Fibroblast of upper back skin (primary cell): ENCODE measurements at places on chromosomes 2 and 18.

- no peak for DNase-seq
Observed at GRCh38 chr2:127048618-127048935, 58.4 kb downstream of the BIN1 start.

DNA sequence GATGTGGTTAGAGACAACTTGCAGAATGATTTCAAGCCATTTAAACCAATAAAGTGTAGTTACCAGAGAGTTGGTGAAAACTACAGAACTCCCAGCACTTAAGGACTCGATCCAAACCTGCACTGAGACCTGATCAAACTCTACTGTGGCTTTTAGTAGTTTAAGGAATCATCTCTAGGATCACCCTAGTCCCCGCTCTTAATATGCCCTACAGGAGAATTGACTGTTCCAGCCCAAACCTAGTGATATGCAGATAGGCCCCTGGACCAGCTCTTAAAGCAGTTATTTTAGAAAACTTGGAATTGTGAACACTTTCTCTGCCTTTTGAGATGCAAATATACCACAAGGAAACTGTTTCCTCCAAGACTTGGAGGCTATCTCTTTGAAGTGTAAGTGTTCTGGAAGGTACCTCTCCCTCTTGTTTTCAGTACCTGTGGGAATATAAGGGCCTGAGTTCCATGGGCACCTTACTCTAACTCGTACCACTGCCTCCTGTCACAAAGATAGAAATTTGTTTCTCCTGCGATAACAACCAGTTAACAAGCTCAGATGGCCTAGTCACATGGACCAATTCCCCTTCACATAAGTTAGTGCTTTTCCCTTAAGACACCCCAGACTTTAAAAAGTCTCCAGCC is 1367.2 kb upstream of the SLC39A10 start:
- DNase-seq = no peak

- DNase-seq = no peak
Observed at GRCh38 chr2:134491771-134492441, 226.9 kb downstream of the TMEM163 start.

- DNase-seq = no peak
Observed at GRCh38 chr18:47175283-47175897, 774 bp downstream of the IER3IP1 start.

DNA sequence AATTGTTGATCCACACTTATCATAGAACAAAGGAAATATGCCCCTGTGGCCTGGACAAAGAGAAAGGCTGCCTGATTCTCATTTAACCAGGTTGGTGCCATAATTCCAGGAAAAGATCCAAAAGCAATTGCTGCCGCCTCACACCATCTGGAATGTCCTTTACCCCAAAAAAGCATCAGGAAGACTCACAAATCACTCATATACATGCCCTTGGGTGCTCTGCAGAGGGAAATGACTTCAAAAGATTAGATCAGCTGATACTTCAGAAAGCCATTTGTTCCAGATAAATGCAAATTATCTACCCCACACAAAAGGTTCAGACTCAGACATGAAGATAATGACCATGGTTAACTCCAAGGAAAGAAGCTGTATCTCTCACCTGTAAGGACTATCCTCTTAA is 285.8 kb downstream of the C1D start:
- no peak for DNase-seq

DNA sequence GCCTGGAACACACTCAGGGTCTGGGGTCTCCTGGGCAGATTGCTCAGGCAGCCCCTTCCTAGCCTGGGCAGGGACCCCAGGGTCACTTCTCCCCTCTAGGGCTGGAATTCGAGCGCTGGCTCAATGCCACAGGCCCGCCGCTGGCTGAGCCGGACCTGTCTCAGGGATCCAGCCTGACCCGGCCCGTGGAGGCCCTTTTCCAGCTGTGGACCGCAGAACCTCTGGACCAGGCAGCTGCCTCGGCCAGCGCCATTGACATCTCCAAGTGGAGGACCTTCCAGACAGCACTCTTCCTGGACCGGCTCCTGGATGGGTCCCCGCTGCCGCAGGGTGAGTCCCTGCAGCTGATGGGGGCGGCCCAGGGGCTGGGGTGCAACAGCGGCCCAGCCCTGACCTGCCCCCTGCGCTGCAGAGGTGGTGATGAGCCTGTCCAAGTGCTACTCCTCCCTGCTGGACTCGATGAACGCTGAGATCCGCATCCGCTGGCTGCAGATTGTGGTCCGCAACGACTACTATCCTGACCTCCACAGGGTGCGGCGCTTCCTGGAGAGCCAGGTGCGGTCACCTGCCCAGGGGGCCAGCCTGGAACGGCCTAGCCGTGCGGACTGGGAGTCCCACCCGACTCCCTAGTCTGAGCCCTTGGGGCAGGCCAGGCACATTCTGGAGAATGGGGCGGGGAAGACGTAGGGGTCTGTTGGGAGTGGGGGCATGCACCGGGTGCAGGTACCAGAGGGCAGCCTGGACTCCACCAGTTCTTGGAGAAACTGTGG is 8.3 kb downstream of the RNPEPL1 start:
- DNase-seq = no peak

- peak; percentile 32 for DNase-seq
Observed at GRCh38 chr2:138201286-138201685, 237.0 kb downstream of the HNMT start.

DNA sequence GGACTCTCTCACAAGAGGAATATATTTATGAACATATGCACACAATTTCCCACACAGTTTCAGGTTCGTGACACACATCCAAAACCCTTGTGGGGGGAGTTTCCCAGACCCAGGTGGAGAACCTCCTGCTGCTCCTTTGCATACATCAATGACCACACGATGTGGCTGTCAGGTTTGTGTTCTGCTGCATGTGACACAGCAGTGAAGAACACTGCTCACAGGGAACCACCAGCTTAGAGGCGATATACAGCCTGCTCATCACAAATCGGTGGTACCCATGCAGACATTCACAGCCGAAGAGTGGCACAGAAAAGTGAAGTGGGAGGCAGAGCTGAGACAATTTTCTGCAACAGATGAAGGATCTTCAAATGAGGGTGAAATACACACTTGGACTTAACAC is 175.6 kb upstream of the ZFP36L2 start:
- no peak for DNase-seq

DNA sequence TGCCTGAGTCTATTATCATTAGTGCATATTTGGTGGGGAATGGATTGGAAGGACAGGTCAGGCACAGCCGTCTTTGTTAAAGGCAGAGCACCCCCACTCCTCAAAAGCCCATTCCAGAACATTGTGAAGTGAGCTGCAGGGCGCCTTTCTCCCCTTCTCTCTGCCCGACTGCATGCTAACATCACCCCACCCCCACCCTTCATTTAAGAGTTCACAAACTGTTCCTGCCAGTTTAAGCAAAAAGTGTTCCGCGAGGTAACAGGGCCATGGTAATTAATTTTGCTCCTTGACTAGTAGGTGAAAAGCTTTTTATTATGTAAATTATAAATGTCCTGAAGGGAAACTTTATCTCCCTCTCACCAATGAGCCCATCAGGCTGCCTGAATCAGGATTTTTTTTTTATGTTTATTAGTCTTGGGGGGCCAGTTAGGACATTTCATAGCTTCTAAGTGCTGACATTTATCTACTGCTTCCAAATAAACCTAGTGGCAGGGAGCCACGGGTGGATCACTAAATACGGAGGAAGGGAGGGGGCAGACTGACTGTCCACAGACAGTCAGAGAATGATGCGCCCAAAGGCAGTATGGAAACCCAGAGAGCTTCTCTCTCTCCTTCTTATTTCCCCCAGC is 99.4 kb downstream of the FTCDNL1 start:
- no peak for DNase-seq

GRCh38 chr2:180706694-180707093 is 273.7 kb upstream of the UBE2E3 start:
- no peak for DNase-seq

DNA sequence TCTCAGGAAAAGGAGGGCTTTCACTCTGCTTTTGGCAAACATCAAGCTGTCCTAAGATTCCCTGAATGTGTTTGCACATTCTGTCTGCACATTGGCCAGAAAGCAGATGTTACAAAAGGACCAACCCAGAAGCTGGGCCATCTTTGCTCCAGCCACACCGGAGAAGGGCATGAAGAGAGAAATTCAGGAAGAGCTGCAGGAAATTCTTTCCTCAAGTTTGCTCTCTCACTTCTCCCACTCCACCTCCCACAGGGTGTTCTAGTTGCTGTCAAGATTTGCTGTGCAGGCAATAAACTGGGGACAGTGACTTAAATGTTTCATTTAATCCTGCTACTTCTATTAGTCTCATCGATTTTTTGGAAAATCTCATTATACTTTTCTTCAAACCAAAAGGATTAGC is 137.7 kb upstream of the UNC80 start:
- no peak for DNase-seq

DNA sequence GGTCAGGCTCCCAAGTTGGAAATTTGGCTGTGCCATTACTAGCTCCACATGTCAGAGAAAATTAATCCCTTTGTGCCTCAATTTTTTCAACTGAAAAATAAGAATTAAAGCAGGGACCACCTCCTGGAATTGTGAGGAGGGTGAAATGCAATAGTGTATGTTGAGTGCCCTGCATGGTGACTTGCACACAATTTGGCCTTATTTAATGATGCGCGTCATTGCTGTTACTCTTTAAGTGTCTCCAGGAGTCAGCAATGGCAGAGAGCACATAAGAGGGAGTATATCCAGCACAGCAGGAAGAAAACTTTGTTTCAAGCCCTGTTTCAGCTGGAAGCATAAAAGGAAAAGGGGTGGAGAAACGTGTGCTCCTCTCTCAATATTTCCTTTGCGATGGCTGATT is 215.8 kb downstream of the ALK start:
- DNase-seq = no peak

DNA sequence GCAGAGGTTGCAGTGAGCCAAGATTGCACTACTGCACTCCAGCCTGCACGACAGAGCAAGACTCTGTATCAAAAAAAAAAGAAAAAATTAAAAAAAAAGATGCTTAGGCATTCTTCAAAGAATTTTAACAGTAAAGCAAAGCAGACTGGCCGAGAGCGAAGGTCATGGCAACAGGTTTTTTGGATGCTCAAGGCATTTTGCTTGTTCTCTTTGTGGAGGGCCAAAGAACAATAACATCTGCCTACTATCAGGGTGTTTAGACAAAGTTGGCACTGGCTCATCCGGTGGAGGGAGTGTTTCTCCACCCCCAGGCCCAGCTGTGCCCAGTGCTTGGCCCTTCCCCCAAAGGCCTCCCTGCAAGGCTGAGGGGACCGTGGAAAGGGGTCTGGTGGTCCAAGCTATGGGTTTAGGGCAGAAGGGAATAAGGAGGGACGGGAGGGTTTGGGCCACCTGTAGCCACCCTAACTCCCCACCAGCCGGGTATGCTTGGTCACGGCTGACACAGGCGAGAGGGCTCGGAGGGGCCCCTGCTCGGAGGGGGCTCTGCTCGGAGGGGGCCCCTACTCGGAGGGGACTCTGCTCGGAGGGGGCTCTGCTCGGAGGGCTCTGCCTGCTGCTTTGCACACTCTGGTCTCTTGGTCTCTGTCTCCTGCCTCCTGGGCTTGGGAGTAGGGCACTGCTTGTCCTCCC is 26.7 kb upstream of the ALLC start:
- DNase-seq = no peak

DNA sequence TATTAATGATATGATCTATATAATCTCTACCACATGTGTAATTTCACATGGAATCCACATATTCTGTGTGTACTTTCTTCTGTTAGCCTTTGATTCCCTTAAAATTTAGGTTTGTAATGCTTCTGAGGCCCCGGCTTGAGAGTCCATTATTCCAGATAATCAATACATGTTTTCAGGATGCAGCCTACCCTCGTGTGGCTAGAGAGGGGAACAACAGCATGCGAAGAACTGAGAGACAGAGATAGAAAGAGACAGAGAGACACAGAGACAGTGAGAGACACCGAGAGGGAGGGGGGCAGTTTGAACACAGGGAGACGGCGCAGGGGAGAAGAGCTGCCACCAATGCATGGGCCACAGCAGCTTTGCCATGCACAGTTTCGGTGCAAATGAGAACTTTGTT is 185.4 kb downstream of the SNTG2 start:
- peak; percentile 10 for DNase-seq

GRCh38 chr2:49928551-49928950 is 774.2 kb upstream of the FSHR start:
- peak; percentile 80 for DNase-seq

- DNase-seq = no peak
Observed at GRCh38 chr2:57855212-57855611, 191.4 kb upstream of the VRK2 start.

- DNase-seq = peak; percentile 38
Observed at GRCh38 chr2:134231301-134231964, 22.4 kb upstream of the MGAT5 start.

DNA sequence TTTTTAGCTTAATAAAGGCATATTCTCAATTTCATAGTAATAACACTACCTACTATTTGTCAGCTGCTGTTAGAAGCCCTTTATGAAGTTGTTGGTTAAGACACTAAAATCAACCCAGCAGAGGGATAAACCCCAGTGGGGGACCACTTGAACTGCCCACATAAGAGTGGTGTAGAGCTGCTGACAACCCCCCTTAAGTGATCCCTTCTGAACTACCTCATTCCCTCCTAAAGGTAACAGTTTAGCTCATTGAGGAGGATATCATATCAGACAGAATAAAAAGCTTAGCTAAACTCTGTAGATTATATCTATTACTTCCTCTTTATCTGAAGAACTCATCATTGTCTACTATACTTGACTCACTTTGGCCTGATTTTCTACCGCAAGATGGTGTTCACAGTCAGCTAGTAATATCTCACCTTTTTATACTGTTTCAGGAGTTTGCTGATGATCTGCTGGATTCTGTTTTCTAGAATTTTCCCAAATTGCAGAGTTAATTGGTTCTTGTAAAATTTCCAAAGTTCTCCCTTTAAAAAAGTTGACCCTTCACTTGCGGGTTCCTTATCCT is 16.2 kb downstream of the GALM start:
- no peak for DNase-seq

- DNase-seq = peak; percentile 11
Observed at GRCh38 chr2:232022718-232023117, 61.2 kb downstream of the DIS3L2 start.

- no peak for DNase-seq
Observed at GRCh38 chr18:68445136-68445535, 269.8 kb downstream of the TMX3 start.

DNA sequence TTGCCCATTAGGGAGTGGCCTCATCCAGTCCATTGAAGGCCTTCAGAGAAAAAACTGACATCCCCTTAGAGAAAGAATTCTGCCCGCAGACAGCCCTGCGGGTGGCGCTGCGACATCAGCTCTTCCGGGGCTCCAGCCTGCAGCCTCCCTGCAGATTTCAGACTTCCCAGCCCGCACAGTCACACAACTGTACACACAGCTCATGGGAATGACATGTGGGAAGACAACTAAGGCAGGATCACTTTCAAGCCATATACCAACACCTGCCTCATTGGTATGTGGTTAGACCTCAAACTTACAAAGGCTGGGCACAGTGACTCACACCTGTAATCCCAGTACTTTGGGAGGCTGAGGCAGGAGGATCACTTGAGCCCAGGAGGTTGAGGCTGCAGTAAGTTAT is 24.8 kb upstream of the TUBB6 start:
- DNase-seq = peak; percentile 53

- DNase-seq = no peak
Observed at GRCh38 chr2:170206805-170207407, 29.0 kb downstream of the MYO3B start.

- no peak for DNase-seq
Observed at GRCh38 chr2:237590272-237591140, at the start of gene RAB17. Gene RAB17, minus strand, starts transcription at chr2:237590734. Its CDS starts 4,580 bp downstream, at chr2:237586154.
